Thoracic aorta (tissue), 2 donors: ENCODE measurements at places on chromosomes 12 and 14. TPM values are rescaled to one million over a fixed set of nuclear protein-coding genes. Genes with fewer than 3 reads are reported as not detected.

- DNase-seq = no peak
These were observed 210.4 kb downstream of the EXOC5 start for GRCh38 chr14:57058319-57058718.

DNA sequence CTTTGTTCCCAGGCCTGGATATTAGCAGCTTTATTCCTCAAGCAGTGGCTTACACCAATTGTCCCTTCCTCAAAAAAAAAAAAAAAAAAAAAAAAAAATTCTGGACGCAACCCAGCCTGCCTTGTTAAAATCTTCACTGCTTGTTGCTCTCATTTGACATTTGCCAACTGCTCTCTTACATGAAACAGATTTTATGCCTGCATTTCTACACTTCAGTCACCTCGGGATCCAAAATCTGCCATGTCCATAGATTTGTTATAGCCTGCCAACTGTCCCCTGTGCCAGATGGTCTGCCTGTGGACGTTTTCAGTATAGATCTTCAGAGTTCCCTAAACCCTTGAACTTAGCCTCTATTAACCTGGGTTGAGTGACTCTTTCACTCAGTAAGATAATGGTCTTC, 651.5 kb downstream of the FSCB start:
- no peak for DNase-seq

- no peak for DNase-seq
These were observed 427.9 kb downstream of the CCDC91 start for GRCh38 chr12:28618171-28618570.

DNA sequence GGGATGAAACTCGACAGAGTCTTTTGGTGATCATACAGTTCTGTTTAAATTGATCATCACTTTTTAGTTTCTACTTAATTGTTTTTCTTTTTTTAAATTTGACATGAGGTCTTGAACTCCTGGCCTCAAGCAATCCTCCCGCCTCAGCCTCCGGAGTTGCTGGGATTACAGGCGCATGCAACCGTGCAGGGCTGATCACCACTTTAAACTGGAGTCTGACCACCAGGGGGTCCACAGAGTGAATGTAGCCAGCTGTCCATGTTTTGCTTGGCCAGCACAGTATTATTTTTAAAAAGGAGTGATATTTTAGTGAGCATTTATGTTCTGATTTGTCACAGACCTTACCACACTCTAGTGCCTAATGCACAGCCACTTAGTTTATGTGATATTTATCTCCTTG, 10.7 kb downstream of the DAAM1 start:
- no peak for DNase-seq

DNA sequence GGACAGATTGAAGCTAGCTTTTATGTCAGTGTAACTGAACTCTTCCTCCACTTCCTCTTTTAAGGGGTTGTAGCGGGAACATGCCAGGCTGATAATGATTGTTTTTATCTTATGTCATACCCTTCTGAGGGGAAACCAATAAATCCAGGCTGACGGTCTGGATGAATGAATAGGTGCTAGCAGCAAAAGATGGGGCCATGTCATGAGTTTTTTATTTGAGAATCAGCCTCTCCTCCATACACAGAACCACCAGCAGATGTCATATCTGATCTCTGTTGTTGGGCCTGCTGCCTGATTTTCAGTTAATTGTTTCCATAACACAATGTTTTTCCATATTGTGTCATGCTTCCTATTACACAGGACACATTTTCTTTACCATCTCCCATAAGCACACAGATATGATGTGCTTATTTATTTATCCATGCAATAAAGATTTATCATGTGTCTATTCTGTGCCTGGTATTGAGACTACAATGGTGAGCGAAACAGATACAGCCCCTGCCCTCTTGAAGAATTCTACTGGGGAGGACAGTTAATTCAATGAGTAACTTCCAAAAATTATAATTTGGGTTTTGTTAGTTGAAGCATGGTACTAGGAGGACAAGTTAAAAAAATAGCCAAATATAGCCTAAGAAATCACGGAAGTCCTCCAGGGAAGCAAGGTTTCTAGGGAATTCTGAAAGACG, 33.6 kb upstream of the CRY1 start:
- no peak for DNase-seq

GRCh38 chr12:7934889-7935492, 996 bp downstream of the SLC2A3 start:
- DNase-seq = no peak

Gene DENND5B
- 28.6 TPM for total RNA-seq

Gene SIX4
- 14.0 TPM for total RNA-seq
